Mammary epithelial cell (primary cell): ENCODE measurements at places on chromosomes 11 and 22. TPM values are rescaled to one million over a fixed set of nuclear protein-coding genes. Genes with fewer than 3 reads are reported as not detected.

The MS4A15 gene
- not detected for total RNA-seq

DNA sequence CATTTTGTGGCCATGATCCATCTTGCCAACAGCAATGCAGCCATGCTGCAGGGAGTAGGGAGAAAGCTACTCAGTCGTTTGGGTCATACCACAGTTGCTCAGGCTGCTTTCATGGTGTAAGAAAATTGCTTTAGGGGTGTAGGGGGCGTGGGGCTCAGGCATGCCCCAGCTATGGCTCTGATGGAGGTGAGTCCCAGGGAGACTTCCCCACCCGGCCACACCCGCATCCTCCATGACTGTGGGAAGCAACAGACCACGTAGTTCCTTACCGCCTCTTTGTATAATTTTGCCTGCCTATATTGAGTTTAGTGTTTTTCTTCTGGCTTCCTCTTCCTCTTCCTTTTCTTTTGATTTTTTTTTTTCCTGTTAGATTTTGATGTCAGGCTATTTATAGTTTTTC, 58.8 kb downstream of the SPECC1L start:
- peak; percentile 14 for DNase-seq

DNA sequence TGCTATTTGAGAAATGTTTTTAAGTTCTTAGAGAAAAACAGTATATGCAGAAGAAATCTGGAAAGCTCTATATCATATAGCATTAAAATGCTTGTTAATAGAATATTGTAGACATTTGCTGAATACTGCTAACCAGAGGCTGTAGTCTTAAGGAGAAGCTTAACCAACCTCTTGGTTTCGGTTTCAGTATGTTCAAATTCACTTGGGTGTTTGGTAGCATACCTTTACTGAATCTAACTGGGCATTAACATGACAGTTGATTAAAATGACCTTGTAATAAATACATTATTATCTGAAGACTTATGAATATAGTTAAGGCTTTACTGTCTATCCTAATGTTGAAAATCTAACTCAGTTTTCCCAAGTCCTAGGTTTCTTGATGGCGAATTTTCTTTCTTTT, 5.4 kb downstream of the PCF11 start:
- DNase-seq = no peak

- peak; percentile 35 for DNase-seq
These were observed 9.5 kb downstream of the ATXN10 start for GRCh38 chr22:45680932-45681700.

- DNase-seq = no peak
These were observed 7.8 kb downstream of the DCPS start for GRCh38 chr11:126311401-126312291.

GRCh38 chr11:2771758-2772466, 72.1 kb upstream of the KCNQ1OT1 start:
- no peak for DNase-seq

DNA sequence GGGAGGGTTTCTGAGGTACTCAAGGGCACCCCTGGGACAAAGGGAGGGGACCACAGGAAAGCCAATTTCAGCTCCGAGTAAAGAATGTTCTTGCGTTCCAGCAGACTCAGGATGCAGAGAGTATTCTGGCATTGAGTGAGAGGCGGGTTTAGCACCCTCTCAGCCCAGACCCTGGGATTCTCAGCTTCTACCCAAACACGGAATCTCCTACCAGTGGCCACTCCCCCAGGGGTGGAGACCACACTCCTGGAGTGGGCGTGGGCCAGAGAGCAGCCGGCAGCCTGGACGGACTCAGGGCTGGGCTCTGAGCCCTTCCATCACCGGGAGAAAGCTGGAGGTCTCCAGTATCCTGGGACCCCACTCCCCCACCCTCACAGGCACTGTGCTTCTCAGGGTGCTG, 26.1 kb upstream of the TTLL12 start:
- no peak for DNase-seq

DNA sequence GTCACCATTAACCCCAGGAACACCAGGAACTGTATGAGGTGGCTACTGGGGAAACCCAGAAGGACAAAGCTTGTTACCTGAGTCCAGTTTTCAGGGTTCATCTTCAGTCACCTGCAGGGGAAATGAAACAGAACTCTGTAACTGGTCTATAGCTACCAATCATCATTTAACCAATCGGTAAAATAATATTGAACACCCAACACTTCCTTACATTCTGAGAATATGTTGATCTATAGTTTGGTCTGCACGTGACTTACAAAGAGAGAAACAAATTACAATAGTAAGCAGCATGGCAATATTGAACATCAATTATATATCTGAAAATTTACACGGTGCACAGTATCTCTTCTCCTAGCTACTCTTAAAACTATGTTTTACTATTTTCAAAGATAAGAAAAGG, at the start of gene OR6T1:
Gene OR6T1, minus strand, starts transcription at position 101 of the 400 bp plus-strand sequence. Its CDS starts 0 bp downstream, at position 101.
- DNase-seq = no peak

DNA sequence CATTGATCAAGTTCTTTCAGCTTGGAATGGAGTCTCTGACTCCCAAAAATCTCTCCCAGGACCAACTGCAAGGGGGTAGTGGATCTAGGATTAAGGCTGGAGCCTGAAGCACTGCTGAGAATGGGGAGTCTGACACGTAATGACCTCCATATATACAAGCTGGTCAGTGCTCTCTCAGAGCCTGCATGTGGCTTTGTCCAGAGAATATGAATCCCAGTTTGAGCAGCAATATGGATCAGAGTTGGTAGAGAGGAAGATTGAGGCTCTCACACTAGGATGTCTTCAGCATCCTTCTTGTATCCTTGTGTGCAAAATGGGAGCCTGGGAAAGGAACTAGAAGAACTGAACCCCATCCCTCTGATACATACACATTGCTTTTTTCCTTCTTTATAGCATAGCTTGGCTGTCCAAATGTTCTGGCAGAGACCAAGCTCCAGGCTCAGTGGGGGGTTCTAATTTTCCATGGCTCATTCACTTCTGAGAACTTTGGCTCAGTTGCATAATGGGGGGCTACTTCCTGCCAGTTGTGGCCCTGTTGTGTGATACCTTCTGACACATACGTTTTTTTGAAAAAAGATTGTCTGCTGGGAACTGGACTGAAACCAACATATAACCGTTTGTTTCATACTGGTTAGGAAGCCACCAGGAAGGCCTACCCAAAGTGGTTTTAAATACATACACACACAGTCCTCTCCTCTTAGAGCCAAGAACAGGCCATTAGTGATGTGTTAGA, 138.2 kb downstream of the ETS1 start:
- DNase-seq = no peak

The LIF gene
- 24.5 and 35.8 TPM in 2 replicates for total RNA-seq
